Mesenchymal stem cell (in vitro differentiated cells and primary cell): ENCODE measurements at places on chromosomes 7 and 10.

- no peak for DNase-seq
These were observed 37.3 kb downstream of the LIPJ start for GRCh38 chr10:88623835-88624234.

- peak; percentile 51 for DNase-seq
These were observed 126.0 kb upstream of the ANKRD1 start for GRCh38 chr10:91046869-91047268.

DNA sequence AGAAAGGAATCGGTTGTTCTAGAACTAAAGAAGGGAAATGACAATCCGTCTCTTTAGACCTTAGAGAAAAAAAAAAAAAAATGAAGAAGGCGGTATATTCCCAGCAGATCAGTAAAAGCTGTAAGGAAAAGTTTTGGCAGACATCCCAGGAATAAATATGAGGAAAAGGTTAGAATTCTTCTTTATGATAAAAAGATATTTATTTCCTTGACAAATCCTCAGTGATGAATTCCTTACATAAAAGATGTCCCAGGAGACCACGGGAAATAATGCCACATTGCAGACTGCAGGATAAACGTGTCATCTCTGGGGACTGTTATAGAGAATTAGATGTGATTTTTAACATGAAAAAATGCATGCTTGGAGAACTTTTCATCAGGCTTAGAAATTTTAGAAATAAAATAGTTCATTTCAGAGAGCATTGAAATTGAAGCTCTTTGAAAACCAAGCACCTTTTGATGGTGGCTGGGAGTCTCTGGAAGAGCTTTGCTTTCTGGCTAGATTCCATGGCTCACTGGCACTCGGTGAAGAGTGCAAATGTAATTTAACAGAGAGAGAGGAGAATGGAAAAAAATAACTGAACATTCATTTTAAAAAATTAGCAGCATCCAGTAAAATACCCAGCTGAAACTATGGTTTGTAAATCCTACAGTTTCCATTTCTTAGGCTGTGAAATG is 98.2 kb downstream of the PRPF18 start:
- DNase-seq = no peak

DNA sequence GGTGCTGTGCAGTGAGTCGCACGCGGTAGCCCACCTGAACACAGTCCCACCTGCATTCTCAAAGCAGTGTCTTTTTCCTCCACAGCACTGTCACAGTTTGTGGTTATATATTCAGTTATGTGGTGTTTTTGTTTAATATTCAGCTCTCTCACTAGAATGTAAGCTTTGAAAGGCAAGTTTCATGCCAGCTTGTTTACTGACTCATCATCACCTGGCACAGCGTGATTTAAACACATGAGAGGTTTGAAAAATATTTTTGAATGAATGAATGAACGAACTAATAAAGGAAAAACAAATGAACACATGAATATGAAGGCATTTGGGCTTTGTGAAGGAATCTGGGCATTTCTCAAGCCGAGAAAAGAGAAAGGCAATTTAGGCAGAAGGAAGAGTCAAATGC is 51.9 kb upstream of the TM9SF3 start:
- DNase-seq = no peak

DNA sequence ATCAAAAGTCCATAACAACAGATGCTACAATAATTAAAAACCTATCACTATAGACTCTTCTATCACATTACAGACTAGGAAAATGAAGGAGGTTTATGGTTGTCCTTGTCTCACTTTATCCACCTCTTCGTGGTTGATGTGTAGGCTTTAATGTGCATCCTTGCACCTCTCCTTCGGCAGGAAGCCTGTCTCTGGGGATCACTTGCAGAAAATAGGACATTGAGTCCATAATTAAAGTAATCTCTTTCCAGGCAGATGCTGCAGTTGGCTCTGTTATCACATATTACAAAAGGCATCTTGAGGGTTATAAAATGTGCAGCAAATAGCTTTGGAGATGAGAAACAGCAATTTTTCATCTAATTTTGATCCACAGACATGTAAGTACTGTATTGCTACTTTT is 168.4 kb downstream of the RELN start:
- DNase-seq = no peak

- peak; percentile 79 for DNase-seq
These were observed 22.3 kb downstream of the COX15 start for GRCh38 chr10:99709480-99710229.

DNA sequence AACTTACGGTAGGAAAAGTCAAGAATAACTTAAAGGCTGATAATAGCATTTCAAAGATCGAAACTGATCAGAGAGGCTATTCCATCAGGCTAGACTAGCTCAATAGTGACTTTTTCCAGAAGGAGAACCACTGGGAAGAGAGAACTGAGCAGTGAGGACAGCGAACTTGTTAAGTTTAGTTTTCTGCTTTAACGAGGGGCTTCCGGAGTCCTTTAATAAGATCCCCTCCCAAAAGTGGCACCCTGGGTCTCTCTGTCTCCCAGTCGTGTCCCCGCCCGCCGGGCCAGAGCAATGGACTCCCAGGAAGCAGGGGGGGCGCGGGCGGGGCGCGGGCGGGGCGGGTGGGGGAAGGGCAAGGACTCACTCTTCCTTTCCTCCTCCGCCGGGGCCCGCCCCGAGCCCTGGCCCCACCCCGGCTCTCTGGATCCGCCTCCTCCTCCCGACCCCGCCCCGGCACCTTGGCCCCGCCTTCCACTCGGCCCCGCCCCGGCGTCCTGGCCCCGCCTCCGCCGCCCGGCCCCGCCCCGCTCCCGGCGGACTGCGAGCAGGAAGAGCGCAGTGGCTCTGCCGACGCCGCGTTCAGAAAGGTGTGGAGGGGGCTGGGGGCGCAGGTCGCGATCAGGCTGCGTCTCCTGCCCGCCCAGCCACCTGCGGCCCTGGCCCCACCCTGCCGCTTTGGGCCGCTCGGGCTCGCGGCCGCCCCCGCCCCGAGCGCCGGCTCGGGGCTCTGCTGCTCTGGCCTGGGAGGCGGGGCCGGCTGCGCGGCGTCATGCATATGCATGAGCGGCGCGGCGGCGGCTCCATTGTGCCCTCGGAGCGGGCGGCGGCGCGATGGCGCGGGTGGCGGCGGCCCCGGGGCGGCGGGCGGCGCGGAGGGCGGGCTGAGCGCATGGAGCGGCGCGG is at the start of gene ZMIZ2:
Gene ZMIZ2, plus strand, starts transcription at position 803 of the 903 bp plus-strand sequence. CDS start 7,403 bp downstream, outside the sequence.
- DNase-seq = peak; percentile 83

- DNase-seq = no peak
These were observed 155.4 kb downstream of the DIP2C start for GRCh38 chr10:534047-534566.

GRCh38 chr7:90180011-90180585 is 25.8 kb downstream of the STEAP1 start:
- DNase-seq = no peak

GRCh38 chr7:2445047-2445446 is 31.2 kb downstream of the GRIFIN start:
- DNase-seq = no peak

- no peak for DNase-seq
These were observed 75.4 kb downstream of the ATXN7L1 start for GRCh38 chr7:105800849-105801534.

- peak; percentile 3 for DNase-seq
These were observed 255.6 kb downstream of the OTUD1 start for GRCh38 chr10:23694446-23694920.

GRCh38 chr10:124025152-124025551 is 68.2 kb downstream of the CHST15 start:
- DNase-seq = no peak

GRCh38 chr7:158449942-158450341 is 137.7 kb downstream of the PTPRN2 start:
- DNase-seq = no peak

DNA sequence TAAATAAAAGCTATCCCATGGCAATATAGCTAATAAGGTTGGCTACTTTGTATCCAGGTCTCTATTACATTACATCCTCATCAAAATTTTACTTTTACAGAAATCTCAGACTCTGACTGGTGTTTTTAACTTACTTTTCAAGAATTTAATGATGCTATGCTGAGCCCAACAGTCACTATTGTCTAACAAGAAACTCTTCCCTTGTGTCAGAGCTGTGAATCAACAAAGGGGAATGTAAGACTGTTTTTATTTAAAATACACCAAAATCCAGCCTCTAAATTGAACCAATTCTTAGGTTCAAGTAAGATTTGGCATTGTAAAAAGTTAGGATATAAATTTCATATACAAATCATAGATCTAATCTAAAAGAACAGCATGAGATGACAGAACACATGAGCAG is 7.0 kb downstream of the RTKN2 start:
- no peak for DNase-seq

DNA sequence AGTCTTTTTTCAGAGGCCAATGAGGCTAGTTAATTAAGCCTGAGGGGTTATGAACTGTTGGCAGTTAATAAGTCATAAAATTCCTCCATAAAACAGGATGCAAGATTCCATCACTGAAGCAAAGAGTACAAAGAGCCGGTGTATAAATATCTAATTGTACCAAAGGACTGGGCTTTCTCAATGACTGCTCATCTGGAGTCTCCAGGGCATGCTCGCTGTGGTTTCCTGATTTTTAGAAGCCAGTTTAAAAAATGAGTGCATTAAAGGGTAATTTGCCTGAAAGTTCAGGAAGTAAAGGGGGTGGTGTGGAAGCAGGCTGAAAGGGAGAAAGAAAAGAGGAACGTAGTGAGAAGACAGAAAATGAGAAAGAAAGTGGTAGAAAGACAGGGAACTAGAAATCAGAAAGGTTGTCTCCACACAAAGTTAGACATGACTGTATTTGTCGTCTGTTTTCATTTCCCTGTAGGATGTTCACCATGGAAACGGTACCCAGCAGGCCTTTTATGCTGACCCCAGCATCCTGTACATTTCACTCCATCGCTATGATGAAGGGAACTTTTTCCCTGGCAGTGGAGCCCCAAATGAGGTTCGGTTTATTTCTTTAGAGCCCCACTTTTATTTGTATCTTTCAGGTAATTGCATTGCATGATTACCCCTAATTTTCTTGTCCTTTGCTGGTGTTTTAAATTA is 282.3 kb downstream of the TWIST1 start:
- DNase-seq = no peak

- DNase-seq = no peak
These were observed 97.0 kb downstream of the MICALL2 start for GRCh38 chr7:1362301-1362700.

GRCh38 chr10:132470410-132471124 is 67.0 kb upstream of the INPP5A start:
- no peak for DNase-seq

GRCh38 chr7:157998884-157999552 is 588.6 kb downstream of the PTPRN2 start:
- no peak for DNase-seq

GRCh38 chr10:106996510-106996909 is 168.0 kb downstream of the SORCS1 start:
- no peak for DNase-seq
